Activated T-helper 1 cell treated with anti-CD3 and anti-CD28 coated beads, Interleukin-2, amount 50 U/mL, for 16 hours (primary cell): ENCODE measurements at places on chromosomes 7 and 10.

GRCh38 chr7:2660359-2661095, 27.5 kb upstream of the AMZ1 start:
- DNase-seq: no peak

DNA sequence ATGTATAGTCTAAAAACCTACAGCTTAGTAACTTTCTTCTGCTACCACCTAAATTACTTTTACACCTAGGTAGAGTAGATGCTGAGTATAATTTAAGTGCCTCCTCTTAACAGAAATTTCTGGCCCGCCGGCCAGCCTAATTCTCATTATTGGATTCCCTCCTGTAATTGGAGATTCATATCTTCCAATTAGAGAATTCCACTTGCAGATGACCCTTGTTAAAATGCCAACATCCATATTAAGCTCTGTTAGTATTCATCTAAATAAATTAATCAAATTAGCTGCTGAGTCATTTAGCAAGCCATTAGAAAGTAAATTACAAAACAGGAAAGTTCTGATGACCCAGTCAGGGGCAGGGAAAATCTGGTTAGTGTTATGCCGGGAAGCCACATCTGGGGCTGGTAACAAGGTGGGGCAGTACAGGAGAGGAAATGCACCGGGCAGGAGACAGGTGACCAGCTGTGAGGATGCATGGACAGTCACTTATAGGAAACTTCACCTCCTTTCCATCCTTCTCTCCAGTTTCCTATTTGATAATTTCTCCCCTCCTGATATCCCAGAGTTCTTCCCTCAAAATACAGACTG, 82.8 kb downstream of the ORC5 start:
- no peak for DNase-seq

DNA sequence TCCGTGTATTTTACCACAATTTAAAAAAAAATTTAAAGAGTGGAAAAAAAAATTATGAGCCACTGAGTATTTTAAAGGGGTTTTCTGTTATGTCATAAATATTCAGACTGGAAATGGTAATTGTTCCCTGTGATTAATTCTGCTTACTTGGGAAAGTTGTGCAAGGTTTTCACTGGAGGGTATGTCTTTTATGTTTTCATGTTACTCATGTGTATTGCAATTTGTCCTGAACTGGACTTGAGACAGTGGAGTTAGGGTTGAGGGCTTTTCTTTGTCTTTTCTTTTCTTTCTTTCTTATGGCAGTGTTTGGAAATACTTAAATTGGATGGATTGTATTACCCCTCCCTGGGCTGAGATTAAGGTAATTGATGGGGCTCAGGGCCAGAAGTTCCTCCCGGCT, 257.7 kb downstream of the BAMBI start:
- DNase-seq: no peak

- no peak for DNase-seq
Measured at GRCh38 chr7:141381794-141382427, 169.3 kb upstream of the AGK start.

DNA sequence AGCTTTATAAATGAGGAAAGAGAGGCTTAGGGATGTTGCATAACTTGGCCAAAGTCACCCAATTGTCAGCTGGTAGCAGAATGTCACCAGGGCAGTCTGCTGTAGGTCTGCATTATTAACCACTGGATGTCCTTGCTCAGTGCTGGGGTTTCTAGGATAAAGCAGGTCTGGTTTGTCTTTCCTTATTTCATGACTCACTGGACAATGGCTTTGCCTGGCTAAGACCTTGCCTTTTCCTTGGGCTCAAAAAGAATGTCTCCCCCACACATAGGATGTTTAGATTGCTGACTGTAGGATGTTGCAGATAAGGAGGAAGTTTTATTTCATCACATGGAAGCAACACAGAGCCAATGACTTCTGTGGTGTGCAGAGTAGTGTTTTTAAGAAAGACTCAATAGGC, 29.4 kb downstream of the WDFY4 start:
- DNase-seq: no peak

GRCh38 chr7:77862691-77863090, 64.1 kb downstream of the PHTF2 start:
- no peak for DNase-seq

- no peak for DNase-seq
Measured at GRCh38 chr10:105596749-105597148, 955.7 kb downstream of the SORCS3 start.

DNA sequence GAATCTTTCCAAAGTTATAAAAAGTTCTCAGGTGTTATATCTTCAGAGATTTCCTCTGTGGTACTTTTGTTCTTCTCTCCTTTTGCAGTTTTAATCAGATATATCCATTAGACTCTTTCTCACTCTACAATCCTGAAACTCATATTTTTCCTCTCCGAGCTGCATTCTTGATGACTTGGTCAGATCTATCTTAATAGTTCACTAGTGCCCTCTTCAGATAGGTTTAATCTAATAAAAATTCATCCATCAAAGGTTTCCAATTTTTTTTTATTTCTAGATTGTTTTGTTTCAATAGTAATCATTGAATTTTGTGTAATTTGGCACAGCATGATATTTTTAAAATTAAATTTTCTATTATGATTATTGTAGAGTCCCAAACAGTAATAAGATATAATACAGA, 21.8 kb upstream of the DGKB start:
- DNase-seq: no peak

GRCh38 chr7:123625254-123625653, 23.6 kb downstream of the ASB15 start:
- no peak for DNase-seq

GRCh38 chr10:10247585-10247984, 770.1 kb upstream of the CELF2 start:
- DNase-seq: no peak

DNA sequence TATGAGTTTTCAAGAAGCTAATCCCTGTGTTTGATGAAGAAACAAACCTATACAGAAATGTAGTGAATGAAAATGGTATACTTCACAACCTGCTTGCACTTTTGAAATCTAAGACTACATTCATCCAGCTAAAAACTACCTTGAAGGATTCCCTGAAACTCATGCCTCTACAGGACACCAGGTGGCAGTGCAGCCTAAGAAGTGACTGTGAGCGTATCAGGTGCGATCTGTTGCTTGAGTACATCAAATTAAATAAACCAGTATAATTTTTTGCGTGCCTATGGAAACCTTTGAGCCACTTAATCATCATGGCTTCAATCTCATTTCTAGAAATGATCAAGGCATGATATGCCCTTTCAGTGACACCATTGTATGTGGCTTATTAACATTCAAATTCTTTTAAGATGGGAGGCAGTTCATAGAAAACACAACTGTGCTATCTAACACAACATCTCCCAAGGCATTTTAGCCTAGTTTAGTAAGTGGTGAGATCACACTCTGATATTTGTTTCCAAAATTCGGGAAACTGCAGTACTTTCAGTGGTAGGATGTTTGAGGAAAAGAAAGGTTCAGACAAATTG, 57.4 kb downstream of the PPP1R17 start:
- DNase-seq: no peak

DNA sequence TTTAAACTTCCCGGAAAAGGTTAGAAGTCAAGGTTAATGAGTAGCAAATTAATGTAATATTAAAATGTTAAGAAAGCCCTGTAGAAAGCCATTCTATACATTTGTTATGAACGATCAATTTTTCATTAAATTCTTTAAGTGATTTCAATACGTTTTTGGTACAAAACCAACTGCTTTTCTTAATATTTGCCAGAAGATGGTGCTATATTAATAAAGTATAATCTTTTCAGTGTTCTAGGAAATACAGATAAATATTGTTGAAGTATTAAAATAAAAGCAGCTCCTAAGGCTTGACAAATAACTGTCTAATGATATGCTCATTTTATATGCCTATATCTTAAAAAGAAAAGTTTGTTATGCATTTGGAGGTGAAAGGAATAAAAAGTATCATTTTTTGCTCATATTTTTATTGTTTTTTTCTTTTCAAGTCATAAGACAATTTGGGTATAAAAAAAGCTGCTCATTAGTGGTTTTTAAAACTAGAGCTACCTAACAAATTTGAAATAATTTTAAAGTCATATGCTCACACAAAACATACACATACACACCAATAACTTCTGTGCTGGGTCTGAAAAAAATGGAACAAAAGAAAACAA, 130.3 kb upstream of the POT1 start:
- no peak for DNase-seq
